ENCODE measurements at places on chromosomes 2 and 18. TPM values are rescaled to one million over a fixed set of nuclear protein-coding genes. Genes with fewer than 3 reads are reported as not detected.

DNA sequence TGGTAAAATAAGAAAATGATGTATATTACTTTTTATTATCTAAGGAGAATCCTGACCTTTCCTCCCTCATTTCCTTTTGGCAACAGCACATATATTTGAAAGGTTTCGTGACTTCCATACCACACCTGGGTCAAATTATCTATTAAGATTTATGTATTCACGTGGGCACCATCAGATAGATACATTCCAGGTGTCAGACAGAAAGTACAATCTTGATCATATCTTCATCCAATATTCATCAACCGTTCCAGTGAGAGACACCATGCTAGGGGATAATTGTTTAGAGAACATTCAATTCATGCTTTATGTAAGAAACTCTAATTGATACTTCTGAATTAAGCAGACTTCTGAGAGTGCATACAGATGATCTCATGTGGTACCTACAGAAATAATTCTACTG is 73.7 kb downstream of the SCN9A start:
- H3K27ac ChIP-seq: no peak overlapping the region
- no peaks in the 10 kb centered on the region for H3K36me3 ChIP-seq
- no peak overlapping the region for H3K4me3 ChIP-seq
- H3K4me1 ChIP-seq: no peaks in the 10 kb centered on the region

Gene ANKRD29
- total RNA-seq: 0.70 TPM

GRCh38 chr2:127313406-127313805 is 19.5 kb upstream of the ERCC3 start:
- no peak overlapping the region for H3K4me3 ChIP-seq
- no peak for DNase-seq
- H3K4me1 ChIP-seq: no peaks in the 10 kb centered on the region

Gene L3MBTL4
- 0.58 TPM for total RNA-seq

GRCh38 chr2:239159476-239159911 is 241.3 kb downstream of the HDAC4 start:
- no peaks in the 10 kb centered on the region for H3K36me3 ChIP-seq
- H3K4me1 ChIP-seq: no peaks in the 10 kb centered on the region
- H3K27me3 ChIP-seq: no peaks in the 10 kb centered on the region
- no peak overlapping the region for H3K27ac ChIP-seq
- DNase-seq: no peak

Gene C2orf76
- 9.2 TPM for total RNA-seq

GRCh38 chr2:51919395-51919794 is 887.5 kb upstream of the NRXN1 start:
- peak; percentile 41 for DNase-seq
- no peak overlapping the region for H3K4me3 ChIP-seq
- no peak overlapping the region for H3K27ac ChIP-seq

Gene SLC16A14
- 4.2 TPM for total RNA-seq

GRCh38 chr2:216294305-216294704 is 78.0 kb downstream of the MARCHF4 start:
- H3K4me3 ChIP-seq: no peak overlapping the region
- peaks cover 10% of the 10 kb centered on the region for H3K4me1 ChIP-seq
- H3K36me3 ChIP-seq: no peaks in the 10 kb centered on the region
- no peaks in the 10 kb centered on the region for H3K27me3 ChIP-seq

DNA sequence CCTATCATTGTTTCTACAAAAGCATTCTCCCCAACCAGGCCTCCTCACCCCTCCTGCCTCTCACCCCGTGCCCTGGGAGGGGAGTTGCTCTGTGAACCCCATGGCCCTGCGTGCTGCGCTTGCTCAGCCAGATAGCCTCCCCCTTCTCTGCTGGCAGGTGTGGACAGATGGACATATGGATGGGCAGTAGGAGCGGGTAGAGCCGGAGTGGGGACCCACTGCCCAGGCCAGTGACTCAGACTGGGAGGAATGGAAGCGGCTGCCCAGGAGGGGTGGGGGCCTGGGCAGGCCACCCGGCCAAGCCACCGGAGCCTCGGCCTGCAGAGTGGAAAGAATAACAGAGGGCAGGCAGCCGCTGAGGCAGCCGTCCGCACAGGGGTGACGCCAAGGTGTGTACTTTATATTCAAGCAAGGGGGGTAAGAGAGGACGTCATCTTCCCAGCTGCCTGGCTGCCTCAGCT is 8.7 kb downstream of the CYP26B1 start:
- DNase-seq: peak; percentile 36
- H3K4me3 ChIP-seq: no peak overlapping the region

DNA sequence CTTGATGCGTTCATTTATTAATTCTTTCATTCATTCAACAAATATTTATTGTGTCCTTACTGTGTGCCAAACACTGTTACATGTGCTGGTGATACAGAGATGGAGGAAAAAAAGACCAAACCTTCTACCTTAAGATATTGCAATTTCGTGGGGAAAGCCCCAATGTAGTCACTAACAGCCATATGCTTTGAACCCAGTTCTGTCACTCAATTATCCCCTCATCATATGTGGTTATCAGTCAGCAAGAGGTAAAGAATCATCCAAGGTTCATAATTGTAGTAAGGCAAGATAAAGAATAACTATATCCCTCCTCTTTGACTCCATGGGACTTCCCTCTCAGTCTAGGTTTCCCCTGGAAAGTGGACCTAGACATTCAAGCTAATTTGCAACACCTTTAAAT is 1185.6 kb upstream of the CELF4 start:
- no peaks in the 10 kb centered on the region for H3K27me3 ChIP-seq
- H3K36me3 ChIP-seq: no peaks in the 10 kb centered on the region
- H3K4me1 ChIP-seq: no peaks in the 10 kb centered on the region
- H3K27ac ChIP-seq: no peak overlapping the region

DNA sequence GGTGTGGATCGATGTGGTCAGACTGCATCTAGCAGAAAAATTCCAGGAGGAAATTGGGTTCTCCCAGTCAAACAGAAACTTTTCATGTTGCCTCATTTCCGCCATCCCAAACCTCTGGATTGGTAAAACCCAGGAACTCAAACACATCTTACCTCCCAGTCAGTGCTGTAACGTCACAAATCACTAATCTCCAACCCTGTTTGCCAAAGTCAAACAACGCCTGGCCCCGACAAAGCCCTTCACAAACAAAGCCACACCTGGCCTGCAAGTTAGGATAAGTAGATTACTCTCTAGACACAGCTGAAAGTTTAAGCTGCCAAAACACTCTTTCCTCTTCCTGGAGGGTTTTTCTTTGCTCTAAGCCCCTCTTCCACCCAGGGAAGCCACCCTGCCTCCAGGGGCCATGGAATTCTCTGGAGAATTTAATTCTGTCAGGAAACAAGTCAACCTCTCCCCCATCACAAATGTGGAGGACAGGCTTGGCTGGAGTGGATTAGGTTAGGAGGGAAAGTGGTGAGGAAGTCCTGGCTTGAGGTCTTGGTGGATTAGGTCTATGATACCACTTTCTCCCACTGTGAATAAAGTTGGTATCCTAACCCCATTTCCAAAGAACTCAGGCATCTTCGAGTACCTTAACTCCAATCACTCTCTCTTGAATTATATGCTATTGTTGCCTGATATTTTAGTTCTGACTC is 86.7 kb downstream of the LYPD6B start:
- H3K4me1 ChIP-seq: no peaks in the 10 kb centered on the region
- H3K27me3 ChIP-seq: no peaks in the 10 kb centered on the region

Gene ACKR3
- total RNA-seq: 88.3 TPM

DNA sequence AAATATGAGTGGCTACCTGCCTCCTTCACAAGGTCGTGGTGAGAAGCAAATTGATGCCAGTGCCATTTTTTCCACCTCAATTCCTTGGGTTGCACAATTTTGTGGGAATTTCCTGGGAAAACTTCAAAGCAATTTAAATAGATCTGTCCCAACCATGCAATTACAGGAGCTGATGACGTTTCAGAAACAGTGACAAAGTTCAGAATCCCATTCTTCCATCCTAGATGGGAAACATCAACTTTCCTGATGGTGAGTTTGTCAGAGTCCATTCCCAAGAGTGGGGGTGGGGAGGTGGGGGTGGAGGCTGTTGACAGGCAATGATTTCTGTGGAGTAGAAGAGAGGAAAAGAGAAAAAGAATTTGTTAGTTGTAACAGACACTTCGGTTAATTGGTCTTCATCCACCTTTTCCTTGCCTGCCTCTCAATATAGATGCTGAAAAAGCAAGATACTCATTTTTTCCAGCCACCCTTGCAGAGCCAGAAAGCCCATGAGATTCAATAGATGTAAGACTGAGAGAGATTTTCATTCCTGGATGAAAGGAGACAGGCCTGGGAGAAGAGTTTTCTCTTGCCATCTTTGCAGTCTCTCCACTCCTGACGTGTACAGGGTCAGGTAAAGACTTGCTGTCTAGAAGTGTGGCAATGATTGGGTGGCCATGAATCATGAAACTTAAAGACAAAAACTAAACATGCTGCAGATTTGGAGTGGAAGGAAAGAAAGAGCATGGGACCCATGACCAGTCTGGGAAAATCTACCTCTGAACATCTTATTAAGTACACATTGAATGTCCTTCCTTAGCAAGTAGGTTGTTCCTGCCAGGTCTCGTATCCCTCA is 47.3 kb downstream of the SOCS6 start:
- no peak overlapping the region for H3K4me3 ChIP-seq
- H3K27ac ChIP-seq: peak overlapping the region; percentile 24
- no peaks in the 10 kb centered on the region for H3K27me3 ChIP-seq
- DNase-seq: no peak
- peaks cover 6% of the 10 kb centered on the region for H3K36me3 ChIP-seq
- H3K4me1 ChIP-seq: peaks cover 26% of the 10 kb centered on the region
